WERI-Rb-1 (cell line): ENCODE measurements at places on chromosomes 12 and 14.

DNA sequence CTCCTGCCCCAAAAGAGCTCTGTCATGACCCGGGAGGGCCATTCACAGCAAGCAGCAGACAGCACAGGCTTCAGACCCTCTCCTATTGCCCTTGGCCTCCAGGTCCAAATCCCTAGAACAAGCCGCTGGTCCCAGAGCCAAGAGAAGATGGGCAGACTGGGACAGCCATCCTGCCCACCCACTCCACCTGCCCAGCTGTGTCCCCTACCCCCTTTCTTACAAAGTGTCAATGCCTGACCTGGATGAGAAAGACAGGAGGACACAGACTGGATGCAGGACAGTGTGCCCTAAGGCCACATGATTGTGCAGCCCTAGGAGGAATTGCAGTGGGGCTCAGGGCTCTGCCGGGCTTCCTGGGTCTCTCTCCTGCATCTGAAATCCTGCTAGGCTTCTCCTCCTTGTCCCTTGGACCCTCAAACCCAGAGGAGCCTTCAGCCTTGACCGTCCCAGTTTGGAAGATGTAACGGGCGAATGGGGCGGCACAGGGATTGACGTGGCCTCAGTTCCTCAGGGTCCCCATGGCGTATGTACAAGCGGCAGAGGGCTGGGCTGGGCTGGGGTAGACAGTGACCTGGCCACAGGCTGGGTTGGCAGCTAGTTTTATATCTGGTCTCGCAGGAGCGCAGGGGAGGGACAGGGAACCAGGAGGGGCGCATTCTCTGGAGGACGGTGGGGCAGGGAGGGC, 27.1 kb upstream of the BCDIN3D start:
- no peak for DNase-seq

GRCh38 chr14:21382886-21383847, 652 bp downstream of the SUPT16H start:
- DNase-seq, result peak; percentile 54

GRCh38 chr14:96362071-96362964, 823 bp downstream of the ATG2B start:
- DNase-seq, result no peak

DNA sequence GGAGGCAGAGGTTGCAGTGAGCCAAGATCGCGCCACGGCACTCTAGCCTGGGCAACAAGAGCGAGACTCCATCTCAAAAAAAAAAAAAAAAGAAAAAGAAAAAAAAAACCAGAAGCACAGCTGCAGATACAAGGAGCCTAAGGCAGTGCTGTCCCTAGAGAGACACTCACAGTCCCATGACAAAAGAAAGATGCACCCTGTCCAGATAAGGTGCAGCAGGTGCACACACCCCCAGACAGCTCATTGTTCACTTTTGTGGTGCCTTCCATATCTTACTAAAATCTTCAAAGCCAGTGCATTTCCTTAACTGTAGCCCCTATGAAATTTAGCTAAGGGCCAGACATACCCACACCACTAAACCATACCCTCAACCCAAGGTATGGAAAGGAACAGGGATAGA, 7.7 kb upstream of the NRL start:
- DNase-seq, result no peak

- DNase-seq, result no peak
Observed at GRCh38 chr12:30732954-30733637, 21.7 kb downstream of the CAPRIN2 start.
